ENCODE measurements at places on chromosomes 2 and 18.

DNA sequence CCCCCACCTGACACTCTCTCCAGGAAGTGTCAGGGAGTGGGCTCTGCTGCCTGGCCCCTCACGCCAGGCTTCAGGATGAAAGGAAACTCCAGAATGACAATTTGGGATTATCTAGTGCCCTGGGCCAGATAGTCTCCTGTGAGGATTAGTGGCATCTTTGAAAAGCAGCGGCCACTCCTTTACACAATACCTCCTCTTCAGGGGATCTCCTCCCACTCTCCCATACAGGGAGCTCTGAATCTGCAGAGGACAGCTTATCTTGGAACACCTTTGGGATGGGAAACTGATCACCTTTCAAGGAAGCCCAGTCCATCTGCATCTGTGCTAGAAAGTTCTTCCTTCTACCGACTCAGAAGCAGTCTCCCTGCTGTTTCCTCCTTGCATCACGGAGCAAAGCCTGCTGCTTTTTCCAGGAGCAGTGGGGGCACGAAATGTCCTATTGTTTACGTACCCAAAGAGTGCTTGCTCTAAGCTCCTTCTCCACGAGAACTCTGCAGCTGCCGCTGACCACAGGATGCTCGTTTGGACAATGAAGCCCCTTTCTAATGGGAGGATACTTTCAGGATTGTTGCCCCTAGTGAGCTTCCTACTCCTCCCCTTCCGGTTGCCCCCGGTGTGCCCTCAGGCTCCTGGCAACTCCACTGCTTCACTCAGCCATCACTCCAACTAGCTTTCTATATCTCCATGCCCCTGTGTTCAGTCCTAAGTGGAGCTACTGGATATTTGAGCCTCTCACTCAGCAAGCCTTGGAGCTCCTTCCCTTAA is 31.5 kb downstream of the SIX3 start:
- DNase-seq = peak; percentile 19

- DNase-seq = no peak
These were observed 14.8 kb upstream of the PROC start for GRCh38 chr2:127403460-127403859.

- DNase-seq = no peak
These were observed 64.4 kb downstream of the INPP5D start for GRCh38 chr2:233124421-233125080.

- no peak for DNase-seq
These were observed 14.1 kb downstream of the CRIM1 start for GRCh38 chr2:36369716-36370115.

DNA sequence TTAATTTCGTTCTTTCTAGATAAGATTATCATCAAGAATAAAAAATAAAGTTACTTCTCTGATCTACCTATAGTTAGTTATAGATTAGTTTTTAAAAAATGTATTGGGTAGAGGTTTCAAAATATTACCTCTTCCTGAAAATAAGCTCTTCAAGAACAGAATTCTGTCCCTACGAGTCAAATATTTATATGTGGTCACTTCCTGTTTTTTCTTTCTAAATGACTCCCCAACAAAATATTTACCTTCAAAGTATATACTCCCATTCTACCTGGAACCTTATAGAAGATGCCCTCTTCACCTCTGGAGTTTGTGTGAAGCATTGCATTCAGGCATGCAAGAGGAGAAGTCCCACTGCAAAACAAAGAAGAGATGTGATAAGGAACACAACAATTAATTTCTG is 72.3 kb downstream of the ASXL2 start:
- DNase-seq = no peak

- no peak for DNase-seq
These were observed 120.1 kb downstream of the NUP35 start for GRCh38 chr2:183244300-183244844.

DNA sequence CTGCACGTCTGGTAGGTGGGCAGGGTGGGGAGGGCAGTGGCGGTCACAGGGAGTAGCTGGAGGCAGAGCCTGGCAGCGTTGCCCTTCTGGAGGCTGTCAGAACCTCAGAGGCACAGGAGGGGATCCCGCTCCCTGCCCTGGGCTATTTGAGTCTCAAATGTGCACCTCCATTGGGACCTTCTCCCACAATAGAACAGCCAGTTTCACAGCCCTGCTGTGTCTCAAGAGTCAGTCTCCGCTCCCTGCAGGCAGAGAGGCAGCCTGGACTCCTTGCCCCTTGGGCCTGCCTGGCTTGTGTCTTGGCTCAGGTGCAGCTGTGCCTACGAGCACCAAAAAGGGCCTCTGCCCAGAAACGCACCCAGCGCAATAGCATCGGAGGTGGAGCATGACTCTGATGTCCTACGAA is 57.4 kb downstream of the FAM168B start:
- no peak for DNase-seq

DNA sequence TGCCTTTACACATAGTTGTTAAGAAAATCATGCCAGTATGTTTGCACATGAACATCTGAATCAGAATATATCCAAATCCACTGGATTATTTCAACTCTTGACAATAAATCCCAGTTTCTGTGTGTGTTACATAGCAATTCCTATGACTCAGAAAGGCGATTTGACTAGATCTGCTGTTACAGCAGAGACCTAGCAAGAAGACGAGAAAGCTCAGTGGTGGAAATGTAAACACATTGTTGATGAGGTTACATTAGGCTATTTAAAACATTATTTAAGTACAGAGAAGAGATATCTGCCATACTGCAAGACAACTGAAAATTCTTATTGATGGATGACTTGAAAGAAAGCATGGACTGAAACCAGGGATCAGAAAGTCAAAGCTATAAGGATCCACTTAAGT is 73.0 kb upstream of the SMIM21 start:
- no peak for DNase-seq

DNA sequence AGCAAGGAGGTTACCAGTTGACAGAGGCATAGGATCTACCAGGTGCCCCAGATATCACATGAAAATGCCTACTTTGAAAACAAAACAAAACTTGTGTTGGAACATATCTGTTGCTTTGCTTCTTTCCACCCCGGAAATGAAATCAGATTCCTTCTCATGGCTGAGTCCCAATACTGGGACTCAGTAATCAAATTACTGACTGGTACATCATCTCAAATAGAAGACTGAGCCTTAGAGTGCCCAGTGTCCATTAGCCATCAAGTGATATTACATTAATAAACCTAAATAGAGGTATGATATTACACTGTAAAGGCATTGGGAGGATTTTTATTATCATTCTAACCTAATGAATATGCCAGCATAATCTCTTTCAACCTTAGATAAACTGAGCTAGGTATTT is 48.6 kb upstream of the MSTN start:
- DNase-seq = no peak

DNA sequence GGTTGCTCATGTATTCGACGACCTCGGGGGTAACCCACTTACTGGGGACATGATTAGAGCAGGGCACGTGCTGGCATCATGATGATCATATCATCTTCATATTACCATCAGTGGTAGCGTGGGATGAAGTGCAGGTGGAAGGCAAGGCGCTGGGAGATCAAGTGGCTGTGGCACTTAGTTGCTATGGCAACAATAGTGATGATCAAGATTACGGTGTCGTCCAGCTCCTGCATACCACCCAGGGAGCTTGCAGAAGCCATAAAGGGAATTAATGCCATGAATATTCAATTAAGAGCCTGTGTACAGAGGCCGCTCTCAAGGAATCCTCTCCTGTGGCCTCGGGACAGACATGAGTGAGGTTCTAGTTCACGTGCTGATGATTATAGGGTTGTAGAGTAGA is 237.2 kb upstream of the COPS8 start:
- DNase-seq = no peak

GRCh38 chr2:46540496-46541331 is 61.3 kb downstream of the TMEM247 start:
- no peak for DNase-seq

DNA sequence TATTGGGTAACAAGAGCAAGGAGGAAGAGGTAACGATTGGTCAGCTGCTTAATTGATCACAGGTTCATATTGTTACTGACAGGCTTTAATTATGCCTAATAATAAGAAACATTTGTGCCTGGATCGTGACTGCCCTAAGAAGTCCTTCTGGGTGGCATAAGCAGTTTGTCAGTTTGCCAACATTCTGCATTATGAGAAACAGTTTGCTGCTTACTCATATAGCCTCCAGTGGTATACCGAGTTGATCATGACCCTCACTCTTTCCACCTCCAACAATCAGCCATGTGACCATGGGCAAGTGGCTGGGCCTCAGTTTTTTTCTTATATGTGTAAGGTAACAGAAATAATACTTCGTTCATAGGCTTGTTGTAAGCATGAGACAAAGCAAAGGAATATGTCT is 96.6 kb upstream of the CABLES1 start:
- no peak for DNase-seq

- no peak for DNase-seq
These were observed 63.7 kb downstream of the ARL4C start for GRCh38 chr2:234433201-234433600.

GRCh38 chr2:136057023-136057801 is 60.7 kb downstream of the CXCR4 start:
- DNase-seq = no peak

DNA sequence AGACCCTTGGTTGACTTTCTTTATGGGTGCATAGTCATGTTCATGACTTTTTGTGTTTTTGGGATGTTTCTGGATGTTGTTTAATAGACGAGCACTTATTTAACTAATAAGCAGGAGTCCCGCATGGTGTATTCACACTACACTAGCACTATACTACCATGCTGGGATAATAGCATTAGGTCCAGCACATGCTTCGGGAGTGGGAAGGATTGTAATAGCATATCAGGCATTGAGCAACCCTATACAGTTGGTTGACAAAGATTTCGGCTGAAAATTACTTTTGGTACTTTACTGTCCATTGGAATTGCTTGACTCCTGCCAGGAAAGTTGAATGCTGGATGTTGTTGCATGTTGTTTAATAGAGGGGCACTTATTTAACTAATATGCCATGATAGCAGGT is 2.8 kb downstream of the SH3RF3 start:
- no peak for DNase-seq

DNA sequence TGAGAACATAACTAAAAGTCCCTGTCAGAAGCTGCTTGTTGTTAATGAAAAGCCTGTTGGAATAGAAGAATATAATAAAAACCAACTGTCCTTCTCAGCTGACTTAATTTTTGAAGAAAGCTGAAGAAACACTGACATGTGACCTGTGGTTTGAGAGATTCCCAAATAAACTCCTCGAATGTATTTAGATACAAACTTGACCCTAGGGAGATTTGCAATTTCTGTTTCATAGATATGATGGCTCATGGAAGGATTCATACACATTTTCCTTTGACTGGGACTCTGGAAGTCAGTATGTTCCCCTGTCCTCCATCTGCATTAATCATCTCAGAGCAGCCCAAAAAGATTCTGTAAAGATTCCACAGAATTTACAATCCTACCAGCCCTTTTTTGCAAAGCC is 195.1 kb downstream of the TMEM247 start:
- no peak for DNase-seq

DNA sequence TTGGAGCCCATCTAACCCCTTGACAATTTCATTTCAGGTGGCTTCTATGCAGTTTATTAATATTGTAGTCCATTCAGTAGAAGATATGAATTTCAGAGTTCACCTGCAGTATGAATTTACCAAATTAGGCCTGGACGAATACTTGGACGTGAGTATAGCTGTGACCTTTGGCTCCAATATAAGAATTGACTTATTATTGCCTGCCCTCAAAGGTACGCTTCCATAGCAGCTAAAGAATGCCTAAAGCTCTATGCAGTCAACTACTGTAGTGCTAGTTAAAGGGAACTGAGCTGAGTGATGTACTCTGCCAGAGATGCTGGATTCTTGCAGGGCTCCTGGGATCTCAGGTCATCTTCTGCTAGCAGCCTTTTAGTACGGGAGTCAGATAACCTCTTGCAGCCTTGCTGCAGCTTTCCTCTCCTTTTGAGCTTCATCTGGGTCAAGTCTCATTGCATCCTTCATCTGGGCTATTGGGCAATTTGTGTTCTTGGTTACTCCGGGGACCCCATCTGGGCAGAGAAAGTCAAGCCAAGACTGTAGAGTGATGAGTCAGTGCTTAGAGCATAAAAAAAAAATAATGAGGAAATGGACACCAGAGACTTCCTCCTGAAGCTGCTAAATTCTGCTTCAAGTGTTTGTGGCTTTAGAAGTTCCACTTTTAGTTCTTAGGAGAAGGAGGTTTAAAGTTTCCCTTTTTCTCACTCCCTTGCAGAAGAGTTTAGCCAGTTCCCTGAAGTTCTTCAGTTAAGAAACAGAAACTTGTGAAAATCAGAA is 105.6 kb downstream of the PRPF40A start:
- no peak for DNase-seq

DNA sequence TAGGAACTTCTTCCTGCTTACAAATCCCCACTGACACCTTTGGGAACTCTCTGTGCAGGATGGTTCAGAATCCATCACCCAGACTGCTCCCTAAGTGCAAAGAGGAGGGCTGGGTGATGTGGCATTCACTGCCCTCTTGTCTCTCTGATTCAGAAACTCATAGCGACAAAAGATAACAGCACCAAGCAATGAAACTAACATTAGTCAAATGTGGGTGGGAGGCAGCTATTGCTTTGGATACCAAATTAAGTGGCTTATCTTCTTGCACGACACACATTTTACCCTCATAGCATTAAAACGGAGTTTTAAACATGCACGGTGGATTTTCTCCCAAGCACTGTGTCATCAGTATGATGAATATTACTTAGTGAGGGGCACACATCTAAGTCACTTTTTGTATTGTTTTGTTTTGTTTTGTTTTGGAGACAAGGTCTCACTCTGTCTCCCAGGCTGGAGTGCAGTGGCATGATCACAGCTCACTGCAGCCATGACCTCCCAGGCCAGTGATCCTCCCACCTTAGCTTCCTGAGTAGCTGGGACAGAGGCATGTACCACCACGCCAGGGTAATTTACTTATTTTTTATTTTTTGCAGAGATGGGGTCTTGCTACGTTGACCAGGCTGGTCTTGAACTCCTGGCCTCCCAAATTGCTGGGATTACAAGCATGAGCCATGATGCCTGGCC is 40.9 kb upstream of the NEB start:
- no peak for DNase-seq

DNA sequence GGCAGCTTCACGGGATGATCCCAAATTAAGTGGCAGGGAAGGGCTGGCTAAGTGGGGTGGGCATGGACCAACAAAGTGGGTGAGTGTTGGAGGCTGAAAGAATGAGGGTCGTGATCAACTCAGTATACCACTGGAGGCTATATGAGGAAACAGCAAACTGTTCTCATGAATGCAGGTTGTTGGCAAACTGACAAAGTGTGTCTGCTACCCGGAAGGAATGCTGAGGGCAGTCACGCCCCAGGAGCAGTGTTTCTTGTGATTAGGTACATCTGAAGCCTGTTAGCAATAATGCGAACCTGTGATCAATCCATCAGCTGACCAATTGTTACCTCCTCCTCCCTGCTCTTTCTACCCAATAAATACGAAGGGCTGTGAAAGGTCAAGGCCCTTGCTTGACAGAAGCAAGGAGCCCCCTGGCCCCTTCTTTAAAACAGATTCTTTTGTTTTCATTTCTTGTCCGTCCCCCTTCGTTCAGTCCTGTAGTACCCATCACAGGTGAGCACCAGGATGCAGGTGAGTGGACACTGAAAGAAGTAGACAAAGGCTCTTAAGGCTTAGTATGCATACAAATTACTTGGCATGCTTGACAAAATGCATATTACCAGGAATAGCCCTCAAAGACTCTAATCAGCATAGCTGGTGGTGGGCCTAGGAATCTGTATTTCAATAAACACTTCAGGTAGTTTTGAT is 67.9 kb downstream of the LOXHD1 start:
- DNase-seq = no peak

- DNase-seq = no peak
These were observed 192.7 kb downstream of the DYSF start for GRCh38 chr2:71646028-71646427.

GRCh38 chr2:58042486-58042970 is 4.1 kb upstream of the VRK2 start:
- DNase-seq = no peak

GRCh38 chr2:231246171-231246842 is 47.9 kb downstream of the ARMC9 start:
- no peak for DNase-seq

GRCh38 chr18:39485696-39486095 is 1920.1 kb upstream of the CELF4 start:
- DNase-seq = no peak

All from NCI-H1417 treated with DMSO at 0.1 percent for 48 hours (cell line).